Ovary (tissue), 10 donors: ENCODE measurements at places on chromosomes 7 and 10.

DNA sequence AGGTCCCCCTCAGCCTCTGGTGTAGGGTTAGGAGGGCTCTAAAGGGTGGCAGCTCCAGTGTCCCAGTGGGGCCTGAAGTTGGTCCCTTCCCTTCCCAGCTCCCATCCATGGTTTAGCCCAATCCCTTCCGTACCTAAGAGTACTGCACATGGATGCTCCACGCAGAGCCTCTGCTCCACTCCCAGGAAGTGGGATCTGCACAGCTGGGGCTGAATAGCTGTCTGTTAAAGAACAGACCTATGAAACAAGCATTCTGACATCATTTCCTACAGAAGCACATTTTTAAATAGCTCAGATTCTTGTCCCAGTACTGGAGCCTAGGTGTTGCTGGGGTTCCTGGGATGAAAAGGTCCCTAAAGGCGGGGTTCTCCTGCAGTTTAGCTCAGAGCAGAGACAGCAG lies 135.9 kb downstream of the ZMYND11 start:
- no peak for DNase-seq

- DNase-seq: no peak
Observed at GRCh38 chr7:133458688-133459087, 205.8 kb downstream of the EXOC4 start.

- DNase-seq: no peak
Observed at GRCh38 chr7:12578930-12579640, 8.6 kb downstream of the SCIN start.

- DNase-seq: no peak
Observed at GRCh38 chr7:87506246-87507180, 31.0 kb upstream of the ABCB4 start.

- no peak for DNase-seq
Observed at GRCh38 chr7:44136731-44137130, 4.4 kb downstream of the MYL7 start.

DNA sequence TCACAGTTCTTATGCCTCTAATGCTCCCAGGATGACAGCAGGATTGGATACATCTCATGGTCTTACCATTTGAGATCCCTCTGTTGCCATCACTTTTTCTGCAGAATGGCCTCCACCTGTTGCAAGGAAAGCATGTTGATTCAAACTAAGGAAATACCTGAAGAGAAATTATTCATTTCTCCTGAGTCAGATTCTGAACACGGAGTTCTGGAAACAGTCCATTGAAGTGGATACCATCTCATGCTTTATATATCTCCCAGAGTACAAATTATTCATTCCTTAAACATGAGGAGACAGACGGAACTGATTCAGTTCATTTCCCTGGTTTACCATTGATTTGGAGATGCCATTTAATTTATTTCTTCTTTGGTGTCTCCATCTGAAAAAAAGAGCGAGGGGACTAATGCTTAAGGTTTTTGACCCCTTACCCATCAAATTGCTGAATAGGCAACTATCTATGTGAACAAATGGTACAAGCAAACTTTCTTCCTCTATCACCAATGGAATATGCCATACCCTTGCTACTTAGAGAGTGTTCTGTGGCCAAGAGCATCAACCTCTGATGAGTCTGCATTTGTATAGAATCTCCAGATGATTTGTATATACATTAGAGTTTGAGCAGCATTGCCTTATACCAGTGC lies 305.0 kb upstream of the LRGUK start:
- DNase-seq: no peak

DNA sequence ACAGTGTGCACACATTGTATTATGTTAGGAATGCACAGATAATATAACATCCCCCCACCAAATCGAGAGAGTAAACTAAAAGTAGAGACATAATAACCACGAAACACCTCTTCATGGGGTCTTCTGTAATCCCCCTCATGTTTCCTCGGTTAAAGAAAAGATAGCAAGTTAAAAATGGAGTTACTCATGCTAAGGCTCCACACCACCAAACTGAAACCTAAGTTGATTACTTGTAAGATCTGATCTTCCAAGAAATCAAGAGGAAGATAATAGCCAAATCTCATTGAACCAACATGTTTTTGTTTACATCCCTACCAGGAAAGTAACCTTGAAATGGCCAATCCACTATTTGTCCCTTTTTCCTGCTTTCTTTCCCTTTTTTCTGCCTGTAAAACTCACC lies 11.7 kb upstream of the ETV1 start:
- no peak for DNase-seq

- no peak for DNase-seq
Observed at GRCh38 chr7:45919993-45920459, 1.0 kb downstream of the IGFBP3 start.

GRCh38 chr7:6482743-6483119 lies 35.0 kb upstream of the DAGLB start:
- DNase-seq: no peak

- no peak for DNase-seq
Observed at GRCh38 chr7:37552030-37552429, 103.4 kb upstream of the ELMO1 start.

GRCh38 chr10:97047788-97048187 lies 138.0 kb downstream of the SLIT1 start:
- no peak for DNase-seq

GRCh38 chr7:94154858-94155257 lies 150.7 kb upstream of the BET1 start:
- no peak for DNase-seq

GRCh38 chr10:16599662-16600061 lies 78.0 kb upstream of the C1QL3 start:
- DNase-seq: no peak

DNA sequence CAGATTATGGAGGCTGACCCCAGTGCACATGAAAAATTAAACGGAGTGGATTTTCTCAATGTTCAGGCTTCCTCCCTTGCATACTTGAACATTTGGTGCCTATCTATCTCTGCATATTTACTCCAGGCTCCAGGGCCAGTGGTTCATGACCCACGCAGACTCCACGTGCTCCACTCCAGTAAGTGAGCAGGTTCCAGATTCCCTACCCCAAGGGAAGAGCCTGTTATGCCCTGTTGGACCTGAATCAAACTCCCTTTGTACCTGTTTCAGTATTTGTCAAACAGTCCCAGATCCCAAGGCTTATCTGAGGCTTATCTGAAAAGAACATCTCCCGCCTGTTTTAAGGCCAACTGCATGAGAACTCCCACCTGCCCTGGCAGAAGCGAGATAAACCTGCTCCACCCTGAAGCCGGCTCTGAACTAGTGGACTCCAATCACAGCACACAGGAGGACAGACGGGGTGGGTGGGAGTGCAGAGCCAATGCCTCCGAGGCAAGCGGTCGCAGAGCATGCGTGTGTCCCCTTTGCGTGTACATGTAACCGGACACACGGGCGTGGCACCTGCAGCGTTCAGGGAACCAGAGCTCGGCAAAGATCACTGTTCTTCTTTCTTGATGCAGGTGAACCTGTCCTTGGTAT lies 2.3 kb upstream of the FUOM start:
- no peak for DNase-seq

- DNase-seq: peak; percentile 91
Observed at GRCh38 chr10:75230600-75231038, 5.1 kb downstream of the COMTD1 start.

- no peak for DNase-seq
Observed at GRCh38 chr7:13852281-13852968, 137.0 kb downstream of the ETV1 start.

GRCh38 chr10:3226960-3227744 lies 54.6 kb upstream of the PITRM1 start:
- no peak for DNase-seq

- no peak for DNase-seq
Observed at GRCh38 chr10:70007116-70007820, 45.4 kb upstream of the MACROH2A2 start.

- DNase-seq: no peak
Observed at GRCh38 chr10:71293446-71294084, 25.5 kb upstream of the SLC29A3 start.

DNA sequence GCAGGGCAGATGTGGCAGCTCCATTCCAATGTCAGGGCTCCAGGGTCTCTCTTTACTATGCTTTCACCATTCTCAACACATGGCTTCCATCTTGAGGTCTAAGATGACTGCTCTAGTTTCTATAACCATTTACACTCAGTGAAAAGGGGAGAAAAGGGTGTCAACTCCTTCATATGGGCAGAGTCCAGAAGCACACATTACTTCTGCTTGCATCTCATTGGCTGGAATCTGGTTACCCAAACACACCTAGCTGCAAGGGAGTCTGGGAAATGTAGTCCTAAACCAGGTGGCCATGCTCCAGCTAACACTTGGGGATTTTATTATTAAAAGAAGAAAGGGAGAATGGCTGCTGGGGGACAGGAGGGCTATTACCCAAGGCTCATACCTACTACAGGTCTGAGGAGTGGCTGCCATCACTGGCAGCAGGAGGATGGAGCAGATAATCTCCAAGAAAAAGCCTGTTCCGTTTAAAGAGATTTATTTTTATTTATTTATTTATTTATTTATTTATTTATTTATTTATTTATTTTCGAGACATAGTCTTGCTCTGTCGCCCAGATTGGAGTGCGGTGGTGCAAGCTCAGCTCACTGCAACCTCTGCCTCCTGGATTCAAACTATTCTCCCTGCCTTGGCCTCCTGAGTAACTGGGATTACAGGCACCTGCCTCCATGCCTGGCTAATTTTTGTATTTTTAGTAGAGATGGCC lies 29.1 kb upstream of the LBX1 start:
- no peak for DNase-seq

- DNase-seq: no peak
Observed at GRCh38 chr10:13617116-13617515, 30.4 kb downstream of the PRPF18 start.

GRCh38 chr10:49163741-49164140 lies 24.4 kb downstream of the TMEM273 start:
- DNase-seq: no peak

GRCh38 chr7:138207555-138207971 lies 131.3 kb downstream of the AKR1D1 start:
- no peak for DNase-seq

DNA sequence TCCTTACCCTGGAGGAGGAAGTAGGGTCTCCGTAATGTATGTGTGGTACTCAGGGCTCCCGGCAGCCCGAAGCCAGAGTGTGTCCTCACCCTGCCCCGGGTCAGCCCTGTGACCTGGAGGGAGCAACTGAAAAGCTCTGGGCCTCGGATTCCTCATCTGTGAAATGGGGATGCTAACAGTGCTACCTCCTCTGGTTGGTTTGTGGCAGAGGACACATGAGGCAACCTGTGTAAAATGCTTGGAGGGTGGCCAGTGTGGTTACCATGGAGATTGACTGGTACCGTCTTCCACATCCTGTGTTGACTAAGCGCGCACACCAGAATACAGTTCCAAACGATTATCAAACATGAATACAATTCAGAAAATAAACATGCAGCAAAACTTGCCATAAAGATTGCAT lies 163.8 kb upstream of the KLF6 start:
- DNase-seq: no peak

DNA sequence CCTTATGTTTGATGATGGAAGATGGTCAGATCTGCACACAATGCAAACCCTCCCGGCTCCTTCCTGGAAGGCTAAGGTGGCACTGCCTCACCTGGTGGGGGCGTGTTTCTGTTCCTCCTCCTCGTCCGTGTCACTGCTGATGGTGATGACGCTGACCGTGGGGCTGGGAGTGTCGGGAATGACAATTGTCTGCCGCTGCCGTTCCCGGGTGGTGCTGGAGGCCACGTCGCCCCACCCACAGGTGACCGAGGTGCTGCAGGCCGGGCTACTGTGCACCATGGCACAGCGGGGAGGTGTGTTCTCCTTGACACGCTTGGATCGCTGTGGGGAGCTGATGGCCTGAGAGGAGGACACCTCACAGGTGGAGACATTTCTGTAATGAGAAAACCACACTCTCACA lies 73.1 kb downstream of the CLEC2L start:
- DNase-seq: no peak

- no peak for DNase-seq
Observed at GRCh38 chr10:110610308-110610774, 33.8 kb upstream of the RBM20 start.

DNA sequence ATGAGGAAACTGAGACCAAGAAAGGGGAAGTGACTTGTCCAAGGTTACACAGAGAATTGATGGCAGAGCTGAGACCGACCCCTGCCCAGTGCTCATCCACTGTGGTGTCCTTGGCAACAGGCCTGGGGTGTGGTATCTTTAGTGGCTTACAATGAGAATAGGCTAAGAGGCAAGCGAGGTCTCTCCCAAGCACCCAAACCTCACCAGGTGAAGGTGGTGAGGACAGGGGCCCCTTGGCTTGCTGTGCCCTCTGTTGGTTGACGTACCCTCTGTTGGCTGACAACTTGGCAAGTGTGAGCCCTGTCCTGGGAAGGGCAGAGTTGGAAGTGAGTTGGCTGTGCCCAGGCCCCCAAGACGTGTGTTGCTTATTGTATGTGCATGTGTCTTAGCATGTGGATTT lies 166.9 kb downstream of the GRK5 start:
- no peak for DNase-seq

- DNase-seq: peak; percentile 84
Observed at GRCh38 chr7:66114743-66115649, at the start of gene CRCP. TSS of gene CRCP (plus strand) at chr7:66114847. CDS start at chr7:66114963, 116 bp downstream.

DNA sequence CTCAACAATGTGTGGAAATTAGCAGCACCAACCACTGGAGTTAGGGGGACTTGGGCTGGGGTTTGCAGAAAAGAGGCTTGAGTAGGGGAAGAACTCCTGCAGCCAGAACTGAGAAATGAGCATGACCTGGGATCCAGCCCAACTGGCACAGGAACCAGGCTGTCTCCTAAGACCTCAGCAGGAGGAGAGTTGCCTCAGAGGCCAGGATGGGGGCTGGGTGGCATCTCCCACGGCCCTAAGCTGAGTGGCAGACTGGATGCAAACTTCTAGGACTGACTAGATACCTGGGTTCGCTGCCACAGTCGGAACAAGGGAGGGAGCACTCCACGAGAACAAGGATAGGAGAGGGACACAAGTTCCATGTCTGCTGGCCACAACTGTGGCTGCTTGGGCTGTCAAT lies 62.6 kb downstream of the RNF32 start:
- DNase-seq: no peak

DNA sequence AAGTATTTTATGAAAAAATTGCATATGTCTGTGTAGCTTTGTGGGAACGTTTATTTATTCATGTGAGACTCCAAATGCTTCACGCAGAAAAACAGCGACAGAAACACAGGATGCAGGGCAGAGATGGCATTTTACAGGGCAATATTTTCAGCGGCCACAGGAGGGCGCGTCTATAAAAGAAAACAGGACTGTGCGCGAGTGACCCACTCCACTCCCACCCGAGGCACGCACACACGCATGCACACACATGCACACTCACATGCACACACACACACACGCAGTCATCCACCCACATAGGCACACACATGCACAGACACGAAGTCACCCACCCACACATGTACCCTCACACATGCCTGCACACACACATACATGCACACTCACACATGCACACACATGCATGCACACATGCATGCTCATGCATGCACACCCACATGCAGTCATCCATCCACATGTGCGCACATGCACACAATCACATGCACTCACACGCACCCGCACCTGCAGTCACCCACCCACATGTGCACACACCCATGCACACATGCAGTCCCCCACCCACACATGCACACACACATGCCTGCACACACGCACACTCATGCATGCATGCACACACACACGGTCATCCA lies 96.3 kb downstream of the DNAJB6 start:
- peak; percentile 6 for DNase-seq
